ENCODE measurements at places on chromosomes 3 and 15.

GRCh38 chr3:174158674-174159073 is 700.5 kb upstream of the NAALADL2 start:
- no peak for DNase-seq

DNA sequence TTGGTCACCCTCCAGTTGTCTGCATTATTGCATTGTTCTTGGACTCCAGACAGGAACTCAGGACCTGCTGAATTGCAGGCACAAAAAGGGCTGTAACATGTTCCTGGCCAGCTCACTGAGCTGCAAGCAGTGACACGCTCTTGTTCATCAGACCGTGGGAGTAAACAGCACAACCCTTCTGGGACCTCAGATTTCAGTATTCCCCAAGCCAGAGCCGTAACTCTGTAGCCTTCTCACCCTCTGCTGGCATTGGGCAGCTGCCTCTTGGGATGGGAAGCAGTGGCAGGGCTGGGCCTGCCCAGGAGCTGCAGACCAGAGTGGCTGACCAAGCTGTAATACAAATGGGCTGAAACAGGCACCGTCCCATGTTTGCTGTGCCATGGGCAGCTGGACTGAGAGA is 607.1 kb upstream of the BCHE start:
- no peak for DNase-seq

DNA sequence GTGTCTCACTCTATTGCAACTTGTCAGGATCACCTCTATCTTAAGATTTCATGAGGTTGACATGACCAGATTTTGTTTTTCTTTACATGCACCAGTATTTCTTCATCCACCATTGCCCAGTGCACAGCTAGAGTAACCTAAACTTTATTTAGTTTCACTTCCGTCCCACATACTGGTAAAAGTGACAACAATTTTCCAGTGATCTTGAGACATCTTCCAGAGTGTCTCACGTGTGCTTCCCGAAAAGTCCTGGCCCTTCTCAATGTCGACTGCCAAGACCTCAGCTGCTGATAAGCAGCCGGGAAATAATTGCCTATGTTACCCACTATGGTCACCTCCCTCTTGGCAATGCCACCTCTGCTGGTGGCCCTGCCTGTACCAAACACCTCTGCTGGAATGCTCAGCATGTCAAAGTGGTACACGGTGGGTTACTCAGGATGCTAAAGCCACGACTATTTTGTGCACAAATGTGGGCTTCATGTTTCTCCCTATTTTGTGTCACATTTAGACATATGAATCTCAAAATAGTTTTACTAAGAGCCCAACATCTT is 379.7 kb upstream of the TGFBR2 start:
- no peak for DNase-seq

GRCh38 chr3:126551839-126552687 is 6.7 kb downstream of the C3orf22 start:
- DNase-seq: no peak

- DNase-seq: no peak
These were observed 160.8 kb downstream of the TUSC7 start for GRCh38 chr3:116870379-116870778.

DNA sequence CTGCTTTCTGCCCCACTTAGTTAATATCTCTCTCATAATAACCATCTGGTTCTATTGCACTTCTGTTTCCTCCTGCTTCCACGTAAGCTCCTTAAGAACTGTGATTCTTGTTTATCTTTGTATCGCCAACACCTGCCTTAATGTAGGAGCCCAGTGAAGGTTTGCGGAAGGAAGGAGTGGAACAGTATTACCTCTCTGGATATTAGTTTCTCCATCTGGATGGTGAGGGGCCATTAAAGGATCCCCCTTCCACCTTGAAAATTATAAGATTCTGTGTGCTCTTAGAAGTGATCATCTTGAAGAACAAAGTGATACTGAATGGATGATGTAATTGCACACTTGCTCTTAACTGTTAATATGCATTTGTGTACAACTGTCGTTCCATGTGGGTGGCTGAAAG is 2.2 kb downstream of the CHRNA5 start:
- DNase-seq: no peak

GRCh38 chr3:178381555-178381954 is 154.7 kb upstream of the KCNMB2 start:
- no peak for DNase-seq

DNA sequence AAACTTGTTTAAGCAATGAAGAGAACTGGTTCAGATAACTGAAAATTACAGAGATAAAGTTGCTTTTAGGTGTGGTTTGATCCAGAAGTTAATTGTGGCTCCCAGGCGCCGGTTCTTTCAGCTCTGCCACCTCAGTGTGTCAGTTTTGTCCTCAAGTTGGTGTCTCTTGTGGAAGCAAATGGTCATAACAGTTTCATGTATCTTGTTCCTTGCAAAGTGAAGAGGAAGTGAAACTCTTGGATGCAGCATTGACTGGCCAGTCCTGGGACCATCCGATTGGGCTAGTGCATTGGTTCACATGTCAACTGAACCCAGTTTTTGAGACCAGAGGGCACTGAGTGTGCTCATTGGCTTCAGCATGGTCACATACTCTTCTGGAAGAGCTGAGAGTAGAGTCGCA is 181.4 kb upstream of the GRM7 start:
- DNase-seq: no peak

DNA sequence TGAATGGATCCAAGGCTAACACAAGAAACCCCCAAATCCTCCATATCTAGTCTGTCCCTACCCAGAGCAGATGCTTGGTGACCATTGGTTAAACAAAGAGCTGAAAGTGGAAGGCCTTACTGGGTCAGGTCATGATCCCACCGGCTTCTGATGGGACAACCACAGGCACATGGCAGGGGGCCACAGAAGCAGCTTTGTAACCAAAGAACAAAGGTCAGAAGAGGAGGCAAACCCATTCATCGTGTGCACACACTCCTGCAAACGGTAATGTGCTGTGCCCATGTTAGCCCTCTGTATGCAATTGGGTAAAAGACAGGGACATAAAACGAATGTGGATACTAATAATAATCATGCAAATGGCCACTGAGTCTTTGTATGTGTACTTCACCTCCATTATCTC is 133.3 kb upstream of the SLC6A11 start:
- no peak for DNase-seq

DNA sequence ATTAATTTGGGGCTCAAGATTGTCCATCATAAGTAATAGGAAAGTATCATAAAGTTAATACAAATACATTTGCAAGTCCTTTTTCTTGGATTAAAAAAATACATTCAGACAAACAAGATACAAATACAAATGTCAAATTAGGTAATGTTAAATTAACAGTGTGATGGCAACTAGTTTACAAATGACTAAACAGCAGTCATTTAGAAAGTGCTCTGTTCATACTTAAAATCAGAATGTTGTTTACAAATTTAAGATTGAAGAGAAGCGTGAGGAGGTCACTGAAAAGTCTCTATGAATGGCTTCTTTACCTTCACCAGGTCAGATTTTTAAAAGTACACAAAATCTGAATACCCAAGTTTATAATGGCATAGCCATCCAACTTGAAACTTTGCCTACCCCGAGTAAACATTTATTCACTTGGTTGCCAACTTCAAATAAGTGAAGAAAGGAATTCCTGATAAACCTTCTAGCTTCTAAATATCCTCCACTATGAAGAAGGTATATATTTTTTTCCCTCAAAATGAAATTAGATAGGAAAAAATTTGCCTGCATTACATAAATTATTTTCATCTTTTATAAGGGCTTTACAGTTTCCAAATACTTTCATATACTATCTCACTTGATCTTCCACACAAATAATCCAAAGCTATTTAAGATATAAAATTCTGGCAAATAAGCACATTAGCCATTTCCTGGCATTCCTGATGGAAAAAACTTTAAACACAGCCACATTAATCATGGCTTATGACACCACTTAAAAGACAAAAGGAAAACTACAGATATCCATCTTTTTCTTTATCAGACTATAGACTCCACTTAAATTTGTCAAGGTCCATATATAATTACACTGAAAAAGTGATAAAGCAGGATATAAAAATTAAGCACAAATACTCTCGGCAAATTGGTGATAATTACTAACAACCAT is 11.5 kb upstream of the NEK10 start:
- DNase-seq: no peak

- no peak for DNase-seq
These were observed 520.6 kb downstream of the MFSD1 start for GRCh38 chr3:159322322-159322939.

DNA sequence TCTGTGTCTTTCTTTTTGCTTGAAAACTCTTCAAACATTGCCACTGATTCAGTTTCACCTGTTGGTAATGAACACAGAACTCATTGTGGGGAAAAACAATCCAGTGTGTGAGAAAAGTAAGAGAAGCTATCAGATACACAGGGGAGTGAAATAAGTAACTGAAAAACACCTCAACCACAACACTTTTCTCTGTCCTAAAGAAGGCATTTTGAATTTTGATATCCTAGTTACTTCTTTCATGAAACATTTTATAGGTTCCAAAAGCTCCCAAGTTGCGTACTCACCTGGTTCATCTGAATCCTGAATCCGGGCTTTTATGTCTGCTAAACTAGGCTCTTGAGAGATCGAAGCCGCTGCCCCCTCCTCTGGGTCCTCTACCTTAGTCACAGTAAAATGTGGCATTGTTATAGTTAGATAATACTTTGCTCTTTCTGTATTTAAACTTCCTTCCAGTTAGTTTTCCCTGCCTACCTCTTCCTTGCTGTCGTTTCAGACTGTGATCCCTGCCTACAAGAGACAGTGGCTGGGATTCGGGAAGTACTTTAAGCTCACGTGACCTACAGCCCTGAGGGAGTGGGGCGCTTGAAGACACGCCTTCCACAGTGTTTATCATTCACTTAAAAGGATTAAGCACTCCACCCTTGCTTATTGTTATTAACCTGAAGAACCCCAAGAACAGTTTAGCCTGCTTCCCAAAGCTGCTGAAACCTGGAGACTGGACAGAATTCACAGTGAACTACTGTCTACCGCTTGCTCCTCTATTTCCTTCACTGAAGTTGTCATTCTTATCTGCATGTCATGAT is 19.1 kb downstream of the SLC12A6 start:
- DNase-seq: no peak

DNA sequence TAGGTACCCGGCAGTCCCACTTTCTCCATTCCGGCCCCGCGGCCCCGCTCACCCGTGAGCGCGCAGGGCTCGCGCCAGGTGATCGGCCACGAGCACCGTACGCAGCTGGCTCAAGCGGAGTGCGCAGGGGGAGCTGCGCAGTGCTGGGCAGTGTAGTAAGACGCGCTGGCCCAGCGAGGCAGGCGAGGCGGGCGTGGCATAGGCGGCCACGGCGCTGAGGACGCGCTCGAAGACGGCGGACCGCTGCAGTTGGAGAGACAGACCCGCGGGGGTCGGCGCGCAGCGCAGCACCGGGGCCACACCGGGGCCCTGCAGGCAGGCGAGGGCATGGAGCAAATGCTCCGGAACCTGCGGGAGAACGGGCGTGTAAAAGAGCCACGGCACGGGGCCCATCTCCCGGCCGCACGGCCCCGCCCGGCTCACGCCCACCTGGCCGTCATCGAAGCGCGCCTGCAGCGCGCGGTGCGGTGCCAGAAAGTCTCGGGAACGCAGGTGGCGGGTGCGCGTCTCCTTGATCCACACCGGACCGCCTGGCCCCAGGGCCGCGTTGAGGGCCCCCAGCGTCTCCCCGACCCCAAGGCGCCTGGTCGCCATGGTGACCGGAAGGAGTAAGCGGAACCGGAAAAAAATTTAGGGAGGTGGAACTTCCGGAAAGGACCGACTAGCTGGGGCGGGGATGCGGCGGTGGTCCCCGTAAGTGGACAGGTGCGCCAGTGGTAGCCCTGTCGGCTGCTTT is at the start of gene DALRD3:
TSS of gene DALRD3 (minus strand) at position 610 of the 736 bp plus-strand sequence. CDS start at position 594, 16 bp downstream.
- DNase-seq: peak; percentile 17

DNA sequence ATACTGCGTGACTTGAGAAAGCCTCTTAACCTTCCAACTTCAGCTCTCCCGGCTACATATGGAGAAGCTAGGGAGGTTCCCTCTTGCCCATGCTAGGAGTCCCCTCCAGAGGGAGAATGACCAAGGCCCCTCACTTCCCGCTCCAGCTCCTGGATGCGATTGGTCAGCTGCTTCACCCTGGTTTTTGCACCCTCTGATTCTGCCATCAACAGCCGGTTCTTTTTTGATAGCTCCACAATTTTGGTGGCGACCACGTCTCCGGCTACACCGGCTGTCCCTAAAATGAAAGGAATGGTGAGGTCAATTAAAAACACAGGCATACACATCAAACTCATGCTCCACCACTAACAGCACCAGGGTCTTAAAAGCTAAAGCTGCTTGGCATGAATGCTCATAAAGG is 20.6 kb downstream of the CCDC13 start:
- DNase-seq: no peak

GRCh38 chr15:74174958-74175253 is 1.4 kb downstream of the ISLR start:
- DNase-seq: no peak

GRCh38 chr3:63519426-63519825 is 133.0 kb upstream of the SNTN start:
- DNase-seq: no peak

Measured in stimulated activated CD4-positive, alpha-beta T cell treated with anti-CD3 and anti-CD28 coated beads, TNF-alpha, amount 100 ng/mL, for 4 hours (primary cell).